ENCODE measurements at places on chromosomes 3 and 15.

GRCh38 chr3:124650798-124651197 is 79.5 kb upstream of the UMPS start:
- no peak for DNase-seq

- DNase-seq: no peak
These were observed 109.7 kb downstream of the UBE2E2 start for GRCh38 chr3:23312866-23313265.

GRCh38 chr3:182810574-182811268 is 17.4 kb downstream of the ATP11B start:
- no peak for DNase-seq

- DNase-seq: no peak
These were observed 122.6 kb downstream of the IGF1R start for GRCh38 chr15:98770984-98771383.

DNA sequence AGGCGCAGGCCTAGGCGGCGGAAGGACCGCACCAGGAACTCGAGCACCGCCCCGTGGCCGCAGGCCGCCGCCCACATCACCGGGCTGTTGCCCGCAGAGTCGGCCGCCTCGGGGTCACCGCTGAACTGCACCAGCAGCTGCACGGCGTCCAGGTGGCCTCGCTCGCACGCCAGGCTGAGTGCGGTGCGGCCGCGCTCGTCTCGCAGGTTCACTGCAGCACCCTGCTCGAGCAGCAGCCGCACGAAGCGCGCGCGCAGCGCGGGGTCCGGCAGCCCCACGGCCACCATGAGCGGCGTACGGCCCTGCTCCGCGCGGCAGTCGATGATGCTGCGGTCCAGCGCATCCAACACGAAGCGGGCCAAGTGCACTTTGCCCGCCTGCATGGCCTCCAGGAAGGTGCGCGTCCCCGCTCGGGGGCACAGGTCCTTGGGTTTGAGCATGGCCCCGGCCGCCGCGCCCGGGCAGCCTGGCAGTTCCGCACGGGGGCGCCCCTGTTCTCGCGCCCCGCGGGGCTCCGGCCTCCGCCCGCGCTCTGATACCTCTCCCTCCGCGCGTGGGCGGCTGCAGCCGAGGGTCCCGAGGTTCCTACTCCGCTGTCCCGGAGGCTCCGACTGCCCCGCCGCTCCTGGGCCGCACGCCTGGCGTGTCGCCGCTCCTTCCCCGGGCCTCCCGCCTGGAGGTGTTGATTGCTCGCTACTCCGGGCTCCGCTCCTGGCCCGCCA is 556 bp downstream of the ANKRD63 start:
- peak; percentile 38 for DNase-seq

GRCh38 chr3:159273608-159274007 is 471.8 kb downstream of the MFSD1 start:
- DNase-seq: no peak

DNA sequence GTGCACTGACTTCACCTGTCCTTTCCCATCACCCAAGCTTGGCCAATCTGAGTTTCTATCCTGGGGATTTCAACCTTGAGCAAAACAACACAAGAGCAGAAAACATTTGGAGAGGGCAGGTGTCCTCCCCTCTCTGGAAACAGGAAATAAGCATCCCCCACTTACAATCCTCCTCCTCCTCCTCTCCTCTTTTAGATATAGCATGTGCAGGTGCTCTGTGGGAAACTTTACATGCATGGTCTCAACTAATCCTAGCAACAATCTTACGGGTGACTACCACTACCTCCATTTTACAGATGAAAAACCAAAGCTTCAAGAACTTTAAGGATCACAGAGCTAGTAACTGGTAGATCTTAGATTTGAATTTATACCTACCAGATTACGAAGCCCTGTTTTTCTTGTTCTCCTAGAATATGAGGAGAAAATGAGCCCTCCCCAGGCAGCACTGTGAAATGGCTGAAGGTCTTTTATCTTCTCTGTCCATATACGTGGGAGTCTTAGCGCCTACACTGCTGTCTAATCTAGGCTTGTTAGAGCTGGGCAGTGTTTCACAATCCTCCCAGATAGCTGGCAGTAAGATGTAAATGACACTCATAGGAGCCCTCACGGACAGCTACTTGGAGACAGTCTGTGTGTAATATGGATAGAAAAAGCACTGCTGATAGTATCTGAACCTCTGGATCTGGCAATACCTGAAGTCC is 301.2 kb upstream of the PROK2 start:
- DNase-seq: no peak

DNA sequence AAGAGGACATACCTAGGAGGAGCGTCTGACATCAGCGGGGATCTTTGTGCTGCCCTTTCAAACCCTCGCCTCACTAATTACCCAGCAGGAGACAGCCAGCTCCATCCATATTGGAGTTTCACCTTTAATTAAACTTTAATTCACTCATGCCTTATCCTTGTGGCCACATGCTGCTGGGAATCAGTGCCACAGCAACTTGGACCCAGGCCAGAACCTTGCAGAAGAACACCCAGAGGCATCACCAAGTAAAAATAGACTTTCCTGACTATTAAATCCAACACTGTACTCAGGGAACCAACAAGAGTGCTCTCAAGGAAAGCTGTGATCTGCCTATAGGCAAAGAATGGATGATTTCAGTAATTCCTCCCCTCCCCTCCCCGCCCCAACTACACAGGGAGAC is 23.9 kb downstream of the EIF1B start:
- DNase-seq: no peak

DNA sequence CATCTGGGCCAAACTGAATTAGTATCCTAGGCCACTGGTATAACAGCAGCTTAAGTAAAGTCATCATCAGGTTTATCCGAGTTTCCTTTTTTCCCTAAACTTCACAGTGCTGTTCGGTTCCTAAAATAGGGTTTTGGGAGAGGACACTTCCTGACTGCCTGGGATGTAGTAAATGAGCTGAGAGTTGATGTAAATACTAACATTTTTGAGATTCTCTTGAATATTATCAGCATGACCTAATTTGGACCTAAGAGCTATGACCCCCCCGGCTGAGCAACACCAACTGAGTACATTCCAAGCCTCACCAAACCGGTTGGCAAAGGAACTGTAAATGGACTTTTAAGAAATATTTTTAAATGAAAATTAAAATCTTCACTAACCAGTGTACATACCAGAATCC is 78.8 kb downstream of the IL5RA start:
- DNase-seq: no peak

DNA sequence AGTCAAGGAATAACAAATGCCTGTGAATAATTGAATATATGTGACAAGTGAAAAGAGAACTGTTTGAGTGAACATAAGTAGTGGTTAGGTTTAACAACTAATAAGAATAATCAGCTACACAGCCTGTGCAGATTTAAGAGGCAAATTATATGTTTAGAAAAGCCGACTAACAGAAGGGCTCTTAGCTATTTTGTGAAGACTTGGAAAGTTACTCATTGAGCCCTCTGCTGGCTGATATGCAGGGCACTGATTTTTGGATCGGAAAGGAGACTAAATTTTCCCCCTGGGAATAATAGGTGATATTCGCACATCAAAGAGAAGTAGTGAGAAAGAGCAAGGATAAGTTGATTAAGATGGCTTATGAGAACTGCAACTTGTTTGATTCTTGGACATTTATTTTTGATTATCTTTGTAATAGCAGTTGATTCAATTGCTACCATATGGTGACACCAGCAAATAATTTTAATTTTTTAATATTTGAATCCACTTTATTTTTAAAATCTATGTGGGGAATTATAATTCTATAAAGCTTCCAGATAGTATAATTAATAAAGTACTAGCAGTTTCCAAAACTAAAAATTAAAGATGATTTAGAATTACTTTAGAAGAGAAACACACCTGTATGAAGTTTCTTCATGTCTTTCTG is 156.2 kb downstream of the NLGN1 start:
- no peak for DNase-seq

DNA sequence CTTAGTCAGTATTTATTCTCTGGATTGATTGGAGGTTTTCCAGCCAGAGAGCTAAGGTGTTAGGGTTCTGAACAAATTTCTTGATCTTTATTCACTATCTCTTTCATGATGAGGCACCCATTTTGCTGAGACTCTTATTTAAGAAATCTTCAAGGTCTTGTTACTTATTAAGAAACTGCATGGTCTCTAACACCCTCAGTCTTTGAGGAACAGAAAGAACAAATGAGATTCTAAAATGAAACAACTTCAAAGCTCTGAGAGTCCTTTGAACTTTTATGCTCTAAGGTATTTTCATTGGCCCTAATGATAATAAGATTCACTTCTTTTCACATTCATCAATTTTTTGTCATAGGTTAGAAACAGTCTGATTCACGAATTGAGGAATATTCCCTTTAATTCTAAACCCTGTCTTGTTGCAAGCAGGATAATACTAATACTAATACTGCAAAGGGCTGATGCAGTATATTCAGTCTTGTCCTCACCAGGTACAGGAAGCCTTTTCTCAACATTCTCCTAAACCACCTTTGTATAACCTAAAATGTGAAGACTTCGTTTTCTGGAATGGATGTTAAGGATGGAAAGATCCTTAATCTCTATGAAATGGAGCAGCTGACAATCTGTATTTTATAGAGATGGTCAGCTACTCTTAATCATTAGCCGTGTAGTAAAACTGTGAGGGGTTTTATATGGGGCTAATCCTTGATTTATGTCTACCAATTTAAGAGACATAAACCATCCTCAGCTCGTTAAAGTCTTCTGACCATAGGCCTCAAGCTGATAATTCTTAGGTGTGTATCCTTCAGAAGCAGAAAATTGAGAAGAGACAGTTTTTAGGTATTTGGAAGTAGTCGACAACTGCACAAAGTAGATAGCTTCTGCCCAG is 198.3 kb downstream of the OTOL1 start:
- DNase-seq: no peak

GRCh38 chr3:70342149-70342548 is 29.7 kb upstream of the MDFIC2 start:
- no peak for DNase-seq

GRCh38 chr3:46660003-46660402 is 33.5 kb downstream of the ALS2CL start:
- no peak for DNase-seq

DNA sequence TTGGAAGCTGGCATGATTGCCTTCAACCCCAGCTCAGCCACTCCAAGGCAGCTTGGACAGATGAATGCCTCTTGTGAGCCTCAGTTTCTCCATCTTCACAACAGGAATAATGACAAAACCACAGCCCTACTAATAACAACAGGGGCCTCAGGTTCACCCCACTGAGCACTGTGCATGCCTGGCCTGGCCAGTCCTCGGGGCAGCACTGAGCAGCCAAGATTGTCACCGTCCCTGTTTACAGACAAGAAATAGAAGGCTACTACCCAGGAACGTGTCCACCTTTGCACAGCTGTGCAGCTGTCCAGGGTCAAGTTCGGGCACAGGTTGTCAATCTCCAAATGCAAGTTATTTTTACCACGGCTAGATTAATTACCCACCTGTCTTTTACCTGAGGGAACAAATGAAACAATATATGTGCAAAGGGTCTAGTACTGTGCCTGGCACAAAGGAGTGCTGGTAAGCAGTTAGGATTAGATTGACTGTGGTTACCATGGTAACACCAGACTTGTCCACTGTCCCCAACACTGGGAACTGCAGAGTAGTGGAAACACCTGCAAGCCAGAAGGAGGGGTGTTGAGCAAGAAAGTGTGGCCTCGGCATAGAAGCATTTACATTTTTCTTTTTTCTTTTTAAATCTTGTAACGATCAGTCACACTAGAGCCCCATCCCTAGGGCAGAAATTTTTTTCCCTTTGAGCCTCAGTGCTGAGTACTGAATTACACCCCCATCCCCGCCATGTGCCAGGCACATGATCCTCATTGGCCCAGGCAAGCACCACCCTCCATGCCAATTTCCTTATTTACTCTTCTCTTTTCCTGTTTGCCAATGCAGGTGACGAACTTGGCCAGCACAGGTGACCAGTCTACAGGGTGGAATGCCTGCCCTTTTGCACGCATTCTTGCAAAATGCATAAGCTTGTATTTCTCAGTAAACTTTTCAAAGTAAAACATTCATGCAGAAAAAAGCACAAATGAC is 66.3 kb upstream of the SLC6A6 start:
- DNase-seq: no peak

DNA sequence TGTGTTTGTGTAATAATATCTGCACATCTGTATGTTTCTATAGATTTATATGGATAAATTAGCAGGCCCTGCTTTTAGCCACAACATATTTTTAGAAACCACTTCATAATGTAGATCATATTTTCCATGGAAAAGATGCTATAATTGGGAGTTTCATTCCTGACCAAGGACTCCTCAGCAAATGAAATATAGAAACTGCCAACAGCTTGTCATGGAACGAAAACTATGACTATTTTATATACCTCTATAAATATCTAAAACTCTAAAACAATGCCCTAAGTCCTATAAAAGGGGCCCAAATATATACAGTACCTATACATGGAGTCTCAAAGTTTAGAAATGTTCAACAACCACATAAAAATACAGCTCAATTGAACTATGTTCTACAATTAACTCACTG is 27.9 kb downstream of the EID1 start:
- DNase-seq: no peak

- no peak for DNase-seq
These were observed 14.4 kb upstream of the PLSCR1 start for GRCh38 chr3:146558781-146559180.

DNA sequence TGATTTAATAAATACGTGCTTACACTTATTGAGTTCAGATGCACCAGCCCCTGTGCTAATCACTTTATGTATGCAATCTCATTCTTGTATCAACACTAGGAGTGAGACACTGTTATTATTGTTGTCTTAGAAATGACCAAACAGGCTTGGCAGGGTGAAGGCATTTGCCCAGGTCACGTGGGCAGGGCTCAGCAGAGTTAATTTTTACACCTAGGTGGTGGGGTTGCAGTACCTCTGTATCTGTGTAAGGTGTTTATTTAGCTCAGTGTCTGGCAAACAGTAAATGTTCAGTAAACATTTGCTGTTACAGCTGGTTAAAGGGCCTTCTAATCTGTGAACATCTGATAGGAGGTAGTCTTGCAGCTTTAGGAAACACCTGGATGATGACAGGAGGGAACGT is 200.0 kb downstream of the CACNA2D3 start:
- DNase-seq: no peak

- DNase-seq: no peak
These were observed 18.1 kb upstream of the VGLL4 start for GRCh38 chr3:11661827-11662226.

DNA sequence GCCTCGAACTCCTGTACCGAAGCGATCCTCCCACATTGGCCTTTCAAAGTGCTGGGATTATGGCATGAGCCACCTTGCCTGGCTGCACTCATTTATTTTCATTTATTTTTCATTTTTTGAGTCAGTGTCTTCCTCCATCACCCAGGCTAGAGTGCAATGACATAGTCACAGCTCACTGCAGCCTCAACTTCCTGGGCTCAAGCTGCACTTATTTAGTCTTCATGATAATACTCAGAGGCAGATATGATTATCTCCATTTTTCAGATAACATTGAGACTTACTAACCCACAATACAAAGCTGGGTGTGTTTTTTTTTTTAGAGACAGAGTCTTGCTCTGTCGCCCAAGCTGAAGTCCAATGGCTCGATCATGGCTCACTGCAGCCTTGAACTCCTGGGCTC is 10.0 kb downstream of the PRKCI start:
- no peak for DNase-seq

GRCh38 chr15:78619022-78619950 is 1.5 kb downstream of the CHRNA3 start:
- DNase-seq: no peak

Data from GM18507 (cell line).